ENCODE measurements at places on chromosomes 6 and 20. TPM values are rescaled to one million over a fixed set of nuclear protein-coding genes. Genes with fewer than 3 reads are reported as not detected.

OR2H2 gene
- total RNA-seq: not detected

KHDC1 gene
- 0.89 TPM for total RNA-seq

SLC17A9 gene
- total RNA-seq: 1.0 TPM

RFX6 gene
- total RNA-seq: not detected

ZBTB46 gene
- total RNA-seq: 4.8 TPM

DDO gene
- total RNA-seq: 9.7 TPM

TAF8 gene
- 16.6 TPM for total RNA-seq

RIMS1 gene
- total RNA-seq: 2.0 TPM

CST4 gene
- total RNA-seq: not detected

SRMS gene
- not detected for total RNA-seq

RIPPLY2 gene
- total RNA-seq: not detected

ABHD16B gene
- not detected for total RNA-seq

TMC2 gene
- 0.12 TPM for total RNA-seq

BPIFB6 gene
- total RNA-seq: not detected

OXT gene
- total RNA-seq: not detected

MAS1 gene
- not detected for total RNA-seq

HLA-DQA1 gene
- total RNA-seq: 1.3 TPM

AGPAT1 gene
- 48.1 TPM for total RNA-seq

PHACTR1 gene
- total RNA-seq: 2.3 TPM

TMEM74B gene
- total RNA-seq: 2.1 TPM

ELOVL4 gene
- total RNA-seq: 0.06 TPM

ZBTB12 gene
- total RNA-seq: 2.6 TPM

TRERF1 gene
- 0.34 TPM for total RNA-seq

SCUBE3 gene
- total RNA-seq: not detected

CCHCR1 gene
- 11.2 TPM for total RNA-seq

LY6G6F gene
- not detected for total RNA-seq

RHAG gene
- total RNA-seq: not detected

PSORS1C2 gene
- total RNA-seq: not detected

NKAIN4 gene
- total RNA-seq: not detected

GABRR1 gene
- total RNA-seq: 0.15 TPM

SMLR1 gene
- total RNA-seq: not detected

MYBL2 gene
- total RNA-seq: not detected

ESR1 gene
- 2.5 TPM for total RNA-seq

ZSCAN12 gene
- total RNA-seq: 1.1 TPM

CST7 gene
- 1.0 TPM for total RNA-seq

REM1 gene
- 1.0 TPM for total RNA-seq

SLC24A3 gene
- total RNA-seq: 8.7 TPM

TFAP2D gene
- total RNA-seq: not detected

NKX2-2 gene
- total RNA-seq: not detected

KCNQ5 gene
- 25.7 TPM for total RNA-seq

BTBD9 gene
- total RNA-seq: 8.4 TPM

HTR1E gene
- not detected for total RNA-seq

FNDC1 gene
- total RNA-seq: 0.79 TPM

CLPSL1 gene
- not detected for total RNA-seq

VTA1 gene
- total RNA-seq: 50.6 TPM

NDUFAF5 gene
- 28.2 TPM for total RNA-seq

ALDH8A1 gene
- 0.40 TPM for total RNA-seq

CNPY3 gene
- total RNA-seq: 11.4 TPM

SLC22A16 gene
- not detected for total RNA-seq

Data from psoas muscle (tissue), 8 donors.